Left kidney (tissue), 8 donors: ENCODE measurements at places on chromosomes 12 and 14.

DNA sequence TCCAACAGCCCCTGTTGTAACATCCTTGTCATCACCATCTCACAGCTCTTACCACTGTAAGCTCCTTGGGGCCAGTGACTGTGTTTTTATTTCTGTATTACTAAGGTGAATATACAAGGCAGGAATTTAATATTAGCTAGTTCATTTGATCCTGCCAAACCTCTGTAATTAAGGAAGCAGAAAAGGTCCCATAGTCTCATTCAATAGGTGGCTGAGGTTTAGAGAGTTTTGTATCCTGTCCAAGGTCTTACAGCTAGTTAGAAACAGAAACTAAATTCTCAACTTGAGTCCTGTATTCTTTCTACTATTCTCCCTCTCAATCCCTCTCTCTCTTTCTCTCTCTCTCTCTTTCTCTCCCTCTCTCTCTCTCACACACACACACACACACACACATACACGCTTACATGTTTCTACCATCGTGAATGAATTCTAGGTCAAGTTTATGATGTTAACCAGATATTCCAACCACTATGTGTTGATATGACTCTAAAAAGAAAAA is 543 bp upstream of the GLIPR1 start:
- DNase-seq, result no peak

GRCh38 chr14:103165323-103165722 is 42.1 kb downstream of the TNFAIP2 start:
- no peak for DNase-seq

GRCh38 chr14:48731260-48731659 is 854.9 kb downstream of the RPS29 start:
- no peak for DNase-seq

DNA sequence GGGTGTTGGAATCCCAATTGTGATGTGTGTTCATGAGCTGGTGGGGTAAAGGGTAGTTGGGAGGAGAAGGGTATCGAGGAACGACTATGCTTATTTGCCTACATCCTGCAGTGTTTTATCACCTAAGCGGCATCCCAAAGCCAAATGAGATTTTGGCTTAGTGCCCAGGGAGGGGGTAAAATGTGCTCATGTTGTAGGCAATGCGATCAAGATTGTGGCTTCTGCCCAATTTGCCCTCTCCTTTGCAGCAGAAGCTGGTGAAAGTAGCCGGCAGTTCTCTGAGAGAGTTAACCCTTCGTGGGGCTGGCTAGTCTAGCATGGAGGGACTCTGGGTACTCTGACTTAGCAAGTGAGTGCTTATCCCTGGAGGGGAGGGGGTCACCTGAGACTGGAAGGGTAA is 753 bp downstream of the RPH3A start:
- no peak for DNase-seq

GRCh38 chr14:21039585-21040369 is 2.4 kb upstream of the RNASE7 start:
- DNase-seq, result peak; percentile 80

- DNase-seq, result no peak
Observed at GRCh38 chr12:107513636-107514400, 171.8 kb upstream of the PWP1 start.

DNA sequence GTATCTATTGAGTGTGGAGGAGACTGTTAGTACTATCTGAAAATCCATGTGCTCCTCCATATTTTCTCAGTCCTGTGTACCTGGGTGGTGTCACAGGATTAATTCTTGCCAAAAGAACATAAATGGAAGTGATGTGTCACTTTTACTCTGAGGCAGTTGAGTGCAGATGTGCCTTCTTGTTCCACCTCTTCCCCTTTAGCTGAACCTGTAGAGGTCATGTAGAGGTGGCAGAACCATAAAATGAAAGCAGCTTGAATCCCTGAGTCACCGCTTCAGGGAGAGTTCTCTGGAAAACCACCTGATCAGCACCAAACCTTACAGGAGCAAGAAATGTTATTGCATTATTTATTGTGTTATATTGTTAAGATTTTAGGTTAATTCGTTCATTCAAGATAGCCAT is 14.7 kb upstream of the SLC25A3 start:
- DNase-seq, result peak; percentile 4

- DNase-seq, result no peak
Observed at GRCh38 chr12:84397263-84397662, 515.3 kb downstream of the SLC6A15 start.

DNA sequence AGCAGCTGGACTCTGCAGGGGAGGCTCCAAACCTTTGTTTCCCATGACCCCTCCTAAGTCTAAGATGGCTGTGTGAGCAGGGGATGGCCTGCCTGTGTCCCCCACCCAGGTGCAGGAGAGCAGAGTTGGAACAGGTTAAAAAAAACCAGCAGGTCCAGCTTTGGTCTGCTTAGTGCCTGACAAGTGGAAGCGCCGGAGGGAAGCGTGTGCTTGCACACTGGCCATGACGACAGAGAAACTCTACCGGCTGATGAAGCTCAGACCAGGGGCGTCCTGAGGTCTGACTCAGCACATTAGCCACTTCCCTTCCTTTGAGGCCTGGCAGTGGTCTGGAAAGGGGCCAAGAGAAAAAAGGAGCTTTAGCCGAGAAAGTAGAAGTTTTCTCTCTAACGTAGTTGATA is 280.1 kb downstream of the VRK1 start:
- no peak for DNase-seq

- DNase-seq, result peak; percentile 87
Observed at GRCh38 chr12:107317751-107318555, 224.6 kb upstream of the CRY1 start.

GRCh38 chr12:65972149-65972548 is 147.9 kb downstream of the HMGA2 start:
- no peak for DNase-seq

GRCh38 chr12:19186722-19187661 is 57.5 kb downstream of the PLEKHA5 start:
- peak; percentile 62 for DNase-seq

- DNase-seq, result no peak
Observed at GRCh38 chr12:52496590-52497071, 3.6 kb upstream of the KRT6A start.

GRCh38 chr12:109473006-109473405 is 4.1 kb downstream of the KCTD10 start:
- no peak for DNase-seq

DNA sequence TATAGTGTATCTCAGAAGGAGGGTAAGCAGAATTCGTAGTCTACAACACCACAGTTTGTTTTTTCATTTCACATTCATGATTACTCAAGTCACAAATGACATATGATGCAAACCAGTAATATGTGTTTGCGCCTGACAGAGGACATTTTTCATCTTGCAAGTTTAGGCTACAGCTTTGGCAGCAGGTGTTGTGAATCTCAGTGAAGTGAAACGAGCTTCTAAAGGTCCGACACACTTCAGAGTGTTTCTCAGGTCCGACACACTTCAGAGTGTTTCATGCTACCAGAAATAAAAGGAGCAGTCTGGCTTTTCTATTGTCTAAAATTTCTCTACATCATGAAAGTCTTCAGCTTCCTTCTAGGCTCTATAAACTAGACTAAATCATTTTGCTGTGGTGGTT is 22.7 kb downstream of the CLEC14A start:
- DNase-seq, result no peak

DNA sequence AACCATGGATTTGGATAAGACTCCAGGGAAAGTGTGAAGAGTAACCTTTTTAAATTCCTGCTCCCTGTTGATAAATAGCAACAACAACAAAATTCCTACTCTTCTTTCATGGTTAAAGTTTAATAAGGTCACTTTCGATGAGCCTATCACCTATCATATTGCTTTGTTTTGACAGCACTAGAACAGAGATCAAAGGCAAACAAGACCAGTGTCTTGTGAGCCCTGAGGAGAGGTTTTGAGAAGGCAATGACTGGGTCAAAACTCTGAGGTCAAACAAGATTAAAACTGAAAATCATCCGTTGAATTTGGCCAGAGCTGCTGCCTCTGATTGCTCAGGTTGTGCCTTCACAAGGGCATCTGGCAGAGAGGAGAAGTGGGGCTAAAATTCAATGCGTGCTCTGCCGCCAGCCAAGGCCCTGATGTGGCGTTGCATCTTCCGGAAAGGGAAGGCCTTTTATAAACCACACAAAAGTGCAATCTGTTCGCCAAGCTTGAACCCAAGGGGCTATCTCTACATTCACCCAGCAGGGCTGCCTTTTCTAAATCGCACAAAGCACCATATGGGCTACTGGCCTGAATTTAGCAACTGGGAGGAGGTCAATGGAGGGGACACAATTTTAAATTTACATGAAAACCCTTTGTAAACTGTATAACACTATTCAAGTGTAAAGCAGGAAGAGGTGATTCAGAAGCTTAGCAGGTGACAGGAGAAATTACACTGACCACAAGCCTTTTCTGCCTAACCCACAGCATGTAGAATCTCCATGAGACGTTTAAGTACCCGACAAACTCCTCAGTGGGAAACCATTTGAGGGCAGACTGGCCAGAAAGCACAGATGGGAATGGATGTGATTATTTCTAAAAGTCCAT is 140.8 kb downstream of the DAD1 start:
- no peak for DNase-seq

- no peak for DNase-seq
Observed at GRCh38 chr12:57549909-57550640, at the start of gene KIF5A. Gene KIF5A (plus strand): TSS chr12:57550044. CDS start chr12:57550272, 228 bp downstream.

GRCh38 chr14:74524812-74525135 is 31.2 kb downstream of the ISCA2 start:
- DNase-seq, result no peak

DNA sequence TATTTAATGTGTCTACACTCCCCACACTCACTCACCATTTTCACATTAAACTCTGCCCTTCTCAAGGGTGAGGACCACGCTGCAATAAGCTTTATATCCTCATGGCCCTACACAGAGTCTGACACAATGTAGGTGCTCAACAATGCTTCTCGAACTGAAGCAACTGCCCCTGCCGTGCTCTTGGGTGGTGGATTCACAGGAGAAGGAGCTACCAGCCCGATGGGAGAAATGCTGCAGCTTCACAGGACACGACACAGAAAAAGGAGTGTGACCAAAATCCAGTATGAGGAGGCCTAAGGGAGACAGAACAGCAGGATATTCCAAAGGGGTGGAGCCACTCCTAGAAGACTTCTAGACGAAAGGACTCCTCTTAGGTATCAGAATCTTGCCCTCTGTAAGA is 6.5 kb upstream of the KRT3 start:
- DNase-seq, result no peak

DNA sequence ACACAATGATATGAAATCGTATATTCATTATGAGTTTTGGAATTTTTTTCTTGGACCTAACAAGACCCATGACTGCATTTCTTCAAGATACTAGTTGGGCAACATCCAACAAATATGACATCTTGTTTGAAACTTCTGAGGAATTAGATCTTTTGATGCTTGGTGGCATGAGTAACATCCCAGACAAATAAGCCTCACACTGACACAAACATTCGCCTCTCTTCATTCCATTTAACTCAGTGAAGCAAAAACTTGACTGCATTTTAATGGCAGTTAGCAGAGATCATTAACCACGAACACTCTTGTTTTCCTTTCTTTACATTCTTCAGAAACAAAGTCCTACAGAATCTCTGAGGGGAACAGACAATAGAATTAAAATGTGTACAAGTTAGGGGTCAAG is 758.3 kb downstream of the C12orf50 start:
- DNase-seq, result peak; percentile 6

DNA sequence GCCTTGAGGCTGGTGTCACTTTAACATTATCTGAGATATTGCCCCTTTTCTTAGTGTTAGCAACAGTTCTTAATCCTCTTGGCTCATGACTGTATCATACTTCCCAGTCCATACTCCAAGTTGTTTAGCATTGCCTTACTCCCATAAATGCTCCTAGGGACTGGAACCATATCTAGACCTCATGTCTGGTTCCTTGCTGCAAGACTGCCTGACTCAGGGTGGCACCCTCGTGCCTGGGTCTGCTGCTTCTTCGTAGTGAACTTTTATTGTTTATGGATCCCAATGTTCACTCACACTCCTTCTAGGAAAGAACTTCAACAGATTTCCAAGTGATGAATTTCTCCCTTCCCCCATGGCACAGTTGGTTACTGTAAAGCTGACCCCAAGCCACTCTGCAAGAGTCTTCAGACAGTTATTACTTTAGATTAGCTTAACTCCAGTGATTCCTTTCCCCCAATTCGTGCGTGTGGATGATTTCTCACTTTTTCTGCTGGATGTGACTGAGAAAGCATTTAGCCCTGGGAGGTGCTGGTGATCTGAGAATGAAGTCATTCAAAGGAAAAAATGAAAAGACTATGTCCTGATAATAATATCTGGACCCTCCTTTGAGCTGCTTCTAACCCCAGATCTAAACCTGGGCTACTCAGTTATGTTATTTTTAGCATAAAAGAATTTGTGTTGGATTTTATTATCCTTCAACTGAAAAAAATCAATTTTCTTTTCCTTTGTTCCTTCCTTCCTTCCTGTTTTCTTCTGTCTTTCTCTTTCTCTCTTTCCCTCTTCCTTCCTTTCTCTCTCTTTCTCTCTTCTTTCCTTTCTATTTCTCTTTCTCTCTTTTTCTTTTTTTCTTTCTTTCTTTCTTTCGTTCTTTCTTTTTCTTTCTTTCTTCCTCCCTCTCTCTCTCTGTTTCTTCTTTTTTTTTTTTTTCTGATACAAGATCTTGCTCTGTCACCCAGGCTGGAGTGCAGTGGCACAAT is 47.5 kb upstream of the PPP1R12A start:
- no peak for DNase-seq

DNA sequence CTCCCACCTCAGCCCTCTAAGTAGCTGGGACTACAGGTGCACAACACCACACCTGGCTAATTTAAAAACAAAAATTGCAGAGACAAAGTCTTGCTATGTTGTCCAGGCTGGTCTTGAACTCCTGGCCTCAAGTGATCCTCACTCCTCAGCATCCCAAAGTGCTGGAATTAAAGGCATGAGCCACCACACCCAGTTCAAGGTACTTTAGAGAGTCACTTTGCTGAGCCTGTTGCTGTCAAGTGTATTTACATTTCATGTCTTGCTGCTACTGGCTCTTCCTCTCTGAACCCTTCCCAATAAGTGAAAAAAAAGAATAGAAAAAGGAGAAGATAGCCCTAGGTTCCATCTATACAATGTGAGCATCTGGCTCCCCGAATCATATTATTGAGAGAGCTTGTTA is 38.4 kb downstream of the SLCO1A2 start:
- DNase-seq, result no peak

GRCh38 chr12:64740646-64741045 is 18.6 kb downstream of the GNS start:
- DNase-seq, result no peak

GRCh38 chr14:104673481-104673880 is 15.9 kb upstream of the INF2 start:
- no peak for DNase-seq

GRCh38 chr12:116263431-116263830 is 14.1 kb downstream of the MED13L start:
- DNase-seq, result no peak

- peak; percentile 81 for DNase-seq
Observed at GRCh38 chr12:120228291-120229070, 27.6 kb upstream of the RPLP0 start.

- no peak for DNase-seq
Observed at GRCh38 chr14:89428546-89429198, 11.6 kb upstream of the FOXN3 start.

DNA sequence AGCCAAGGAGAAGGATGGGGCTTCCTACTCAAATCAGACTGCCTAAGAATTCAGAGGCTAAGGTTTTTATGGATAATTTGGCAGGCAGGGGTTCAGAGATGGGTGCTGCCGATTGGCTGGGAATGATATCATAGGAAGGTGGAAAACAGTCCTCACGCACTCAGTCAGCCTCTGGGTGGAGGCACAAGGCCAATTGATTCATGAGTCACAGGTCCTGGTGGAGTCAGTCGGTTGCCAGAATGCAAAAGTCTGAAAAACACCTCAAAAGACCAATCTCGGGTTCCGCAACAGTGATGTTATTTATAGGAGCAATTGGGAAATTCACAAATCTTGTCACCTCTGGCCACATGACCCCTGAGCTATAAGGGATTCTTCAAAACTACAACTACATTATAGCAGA is 105.5 kb downstream of the GXYLT1 start:
- DNase-seq, result no peak
